ENCODE measurements at places on chromosomes 5 and 9.

DNA sequence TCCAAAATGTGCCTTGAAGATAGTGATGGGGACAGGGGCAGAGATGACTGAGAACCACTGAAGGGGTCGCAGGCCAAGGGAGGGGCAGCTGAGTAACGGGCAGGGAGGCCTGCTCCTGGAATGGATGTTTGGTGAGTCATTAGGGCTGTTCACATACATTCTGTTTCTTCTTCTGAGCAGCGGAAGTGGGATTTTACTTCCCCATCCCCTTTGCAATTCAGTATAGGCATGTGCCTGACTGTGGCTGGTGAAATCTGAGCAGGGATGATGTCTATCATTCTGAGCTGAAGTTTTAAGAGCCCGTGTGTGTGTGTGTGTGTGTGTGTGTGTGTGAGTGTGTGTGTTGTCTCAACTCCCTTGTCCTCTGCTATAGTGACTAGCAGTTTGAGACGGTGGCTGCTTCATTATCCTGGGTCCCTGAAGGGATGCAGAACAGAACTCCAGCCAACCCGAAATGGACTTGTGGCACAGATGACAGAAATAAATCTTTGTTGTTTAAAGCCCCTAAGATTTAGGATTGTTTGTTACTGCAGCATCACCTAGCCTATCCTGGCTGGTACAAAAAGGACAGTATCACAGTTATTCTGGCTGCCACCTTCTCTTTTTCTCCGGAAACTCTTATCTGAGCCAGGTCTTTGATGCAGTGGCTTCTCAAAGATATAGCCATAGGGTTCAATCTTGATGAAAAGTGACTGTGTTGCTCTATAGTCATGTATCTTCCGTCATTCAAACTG lies 29.2 kb upstream of the TGFBI start:
- no peak for DNase-seq

- DNase-seq: no peak
Measured at GRCh38 chr5:14250084-14250695, 107.0 kb downstream of the TRIO start.

DNA sequence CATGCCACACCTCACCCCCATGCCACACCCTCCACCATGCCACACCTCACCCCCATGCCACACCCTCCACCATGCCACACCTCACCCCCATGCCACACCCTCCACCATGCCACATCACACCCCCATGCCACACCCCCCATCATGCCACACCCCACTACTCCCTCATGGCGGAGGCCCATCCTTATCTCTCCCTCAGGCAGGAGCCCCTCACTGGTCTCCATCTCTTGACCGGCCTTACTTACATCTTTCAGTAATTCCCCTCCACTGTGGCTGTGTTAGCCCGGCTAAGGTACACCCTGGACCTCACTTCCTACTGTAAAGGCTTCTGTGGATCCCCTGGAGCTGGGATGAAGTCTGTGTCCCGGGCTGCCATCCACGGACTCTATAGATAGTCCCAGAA lies 102.0 kb downstream of the OLFM1 start:
- no peak for DNase-seq

- no peak for DNase-seq
Measured at GRCh38 chr5:156698323-156698722, 151.8 kb upstream of the PPP1R2B start.

- no peak for DNase-seq
Measured at GRCh38 chr5:44266882-44267576, 122.2 kb downstream of the FGF10 start.
